ENCODE measurements at places on chromosomes 7 and 10.

- no peak for DNase-seq
These were observed 77.6 kb upstream of the SHH start for GRCh38 chr7:155889636-155890511.

- peak; percentile 4 for DNase-seq
These were observed 11.3 kb downstream of the CHCHD3 start for GRCh38 chr7:133070562-133070961.

DNA sequence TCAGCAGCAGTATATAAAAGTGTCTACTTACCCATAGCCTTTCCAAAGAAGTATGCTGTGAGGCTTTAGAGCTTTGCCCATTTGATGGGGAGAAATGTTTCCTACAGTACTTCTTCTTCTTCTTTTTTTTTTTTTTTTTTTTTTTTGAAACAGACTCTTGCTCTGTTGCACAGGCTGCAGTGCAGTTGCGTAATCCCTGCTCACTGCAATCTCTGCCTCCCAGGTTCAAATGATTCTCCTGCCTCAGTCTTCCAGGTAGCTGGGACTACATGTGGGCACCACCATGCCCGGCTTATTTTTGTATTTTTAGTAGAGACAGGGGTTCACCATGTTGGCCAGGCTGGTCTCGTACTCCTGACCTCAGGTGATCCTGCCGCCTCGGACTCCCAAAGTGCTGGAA is 101.7 kb upstream of the TMEM26 start:
- no peak for DNase-seq

DNA sequence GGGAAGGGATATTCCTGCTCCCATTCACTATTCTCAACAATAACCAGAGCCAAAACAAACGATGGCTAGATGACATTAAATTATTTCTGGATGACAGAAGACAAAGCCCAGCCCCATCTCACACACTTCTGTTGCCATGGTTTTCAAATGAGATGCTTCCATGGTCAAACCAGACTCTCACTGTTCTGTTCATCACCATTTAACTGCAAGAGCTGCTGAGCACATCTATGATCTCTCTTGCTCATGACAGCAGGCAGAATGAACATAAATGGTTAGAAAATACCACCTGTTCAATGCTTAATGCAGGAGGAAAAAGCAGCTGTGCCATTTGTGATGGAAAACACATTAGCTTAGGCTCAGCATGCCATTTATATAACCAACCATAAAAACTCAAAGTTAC is 758.6 kb upstream of the ZWINT start:
- no peak for DNase-seq

DNA sequence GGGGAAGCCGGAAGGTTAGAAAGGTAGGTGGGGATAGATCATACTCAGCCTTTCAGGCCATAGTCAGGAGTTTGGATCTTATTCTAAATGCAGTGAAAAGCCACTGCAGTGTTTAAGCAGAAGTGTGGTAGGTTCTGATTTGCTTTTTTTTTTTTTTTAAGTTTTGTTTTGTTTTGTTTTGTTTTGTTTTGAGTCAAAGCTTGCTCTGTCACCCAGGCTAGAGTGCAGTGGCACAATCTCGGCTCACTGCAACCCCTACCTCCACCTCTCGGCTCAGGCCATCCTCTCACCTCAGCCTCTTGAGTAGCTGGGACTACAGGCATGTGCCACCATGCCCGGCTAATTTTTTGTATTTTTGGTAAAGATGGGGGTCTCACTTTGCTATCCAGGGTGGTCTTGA is 23.5 kb downstream of the RHOBTB1 start:
- no peak for DNase-seq

DNA sequence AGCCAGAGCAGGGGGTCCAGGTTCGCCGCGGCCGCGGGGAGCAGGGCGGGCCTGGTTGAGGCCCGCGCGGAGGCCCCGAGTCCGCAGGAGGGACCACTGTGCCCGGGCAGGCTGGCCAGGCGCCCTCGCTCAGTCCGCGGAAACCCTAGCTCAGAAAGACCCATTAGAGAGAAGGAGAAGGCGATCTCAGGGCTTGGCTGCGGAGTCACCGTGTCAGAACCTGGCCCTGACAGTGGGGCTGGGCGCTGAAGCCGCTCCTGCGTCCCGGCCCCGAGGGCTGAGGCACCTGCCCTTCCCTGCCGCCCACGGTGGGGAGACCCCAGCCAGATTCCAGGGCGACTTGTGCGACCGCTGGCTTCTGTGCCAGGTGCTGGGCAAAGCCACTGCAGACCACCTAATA is 14.2 kb upstream of the EGFR start:
- DNase-seq = no peak

DNA sequence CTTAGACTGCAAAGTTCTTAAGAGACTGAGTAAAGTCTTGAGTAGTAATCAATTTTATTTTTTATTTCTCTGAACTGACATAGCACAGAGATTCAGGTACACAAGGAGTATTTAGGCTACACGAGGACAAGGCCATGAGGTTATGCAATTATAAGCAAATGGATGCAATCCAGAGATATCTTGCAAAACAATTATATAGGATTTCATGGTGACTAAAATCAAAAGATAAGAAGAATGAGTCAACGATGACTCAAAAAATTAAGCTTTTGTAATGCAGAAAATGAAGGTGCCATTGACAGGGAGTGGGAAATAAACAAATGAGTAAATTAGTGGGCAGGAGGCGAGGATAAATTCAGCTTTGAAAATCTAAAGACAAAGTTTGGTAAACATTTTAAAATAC is 66.7 kb upstream of the MYO3A start:
- no peak for DNase-seq

DNA sequence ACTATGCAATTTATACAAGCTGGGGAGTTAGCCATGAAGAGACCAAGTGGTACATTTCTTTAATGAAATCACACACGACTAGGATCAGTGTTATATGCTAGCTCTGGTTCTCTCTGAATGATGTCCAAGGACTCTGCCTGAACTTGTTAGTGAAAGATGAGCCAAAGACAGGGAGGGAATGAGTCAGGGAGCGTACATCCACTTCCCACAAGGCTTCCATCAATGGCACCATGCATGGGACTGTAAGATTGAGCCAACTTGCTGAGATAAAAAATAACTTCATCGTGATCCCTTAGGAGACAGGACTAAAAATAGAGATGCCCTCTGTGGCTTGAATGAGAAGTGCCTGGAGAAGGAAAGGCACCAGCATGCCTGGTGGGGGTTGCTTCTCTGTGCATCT is 629.7 kb downstream of the ACTR3B start:
- peak; percentile 6 for DNase-seq

DNA sequence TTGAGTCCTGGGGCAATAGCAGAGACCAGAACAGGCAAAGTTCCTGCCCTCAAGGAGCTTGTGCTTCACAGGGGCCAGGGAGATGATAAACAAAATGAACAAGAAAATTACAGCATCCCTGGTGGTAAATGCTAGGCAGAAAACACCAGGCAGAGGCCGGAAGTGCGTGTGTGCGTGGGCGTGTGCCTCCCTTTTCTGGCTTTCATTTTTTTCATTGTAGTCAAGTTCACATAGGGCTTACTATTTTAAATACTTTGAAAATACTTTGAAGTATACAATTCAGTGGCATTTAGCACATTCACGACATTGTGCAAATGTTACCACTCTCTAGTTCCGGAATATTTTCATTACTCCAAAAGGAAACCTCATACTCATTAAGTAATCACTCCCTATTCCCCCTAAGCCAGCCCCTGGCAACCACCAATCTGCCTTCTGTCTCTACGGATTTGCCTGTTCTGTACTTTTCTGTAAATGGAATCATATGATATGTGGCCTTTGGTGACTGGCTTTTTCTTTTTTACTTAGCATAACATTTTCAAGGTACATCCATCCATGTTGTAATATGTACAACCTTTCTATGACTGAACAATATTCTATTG is 88.1 kb upstream of the PDCD4 start:
- no peak for DNase-seq

DNA sequence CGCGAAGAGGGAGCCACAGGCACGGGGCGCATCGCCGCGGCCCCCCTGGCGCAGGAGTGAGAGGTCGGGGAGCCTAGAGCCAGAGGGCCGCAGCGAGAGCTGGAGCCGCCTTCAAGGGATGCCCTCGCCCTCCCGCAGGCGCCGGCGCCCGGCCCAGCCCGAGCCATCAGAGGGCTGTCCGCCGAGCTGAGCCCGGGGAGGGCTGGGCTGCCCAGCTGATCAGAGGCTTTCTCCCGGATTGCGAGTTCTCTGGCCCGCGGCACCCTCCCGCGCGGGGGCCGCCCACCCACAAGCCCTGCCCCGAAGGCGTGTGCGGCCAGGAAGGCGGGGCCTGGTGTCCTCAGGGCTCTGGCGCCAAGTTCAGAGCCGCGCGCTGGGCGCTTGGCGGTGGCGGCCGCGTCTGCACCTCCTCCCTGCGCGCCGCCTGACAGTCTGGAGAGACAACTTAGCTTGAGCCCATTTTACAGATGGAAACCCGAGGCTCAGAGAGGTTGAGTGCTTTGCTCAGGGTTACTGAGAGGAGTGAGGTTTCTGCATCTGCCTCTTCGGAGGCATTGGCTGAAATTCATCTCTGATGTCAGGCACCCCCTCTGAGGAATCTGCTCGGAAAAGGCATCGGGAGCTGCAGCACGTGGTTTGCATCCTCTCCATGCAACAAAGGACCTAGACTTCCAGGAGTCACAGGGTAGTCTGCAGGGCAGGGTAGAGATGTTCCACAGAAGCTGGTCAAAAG is 3.8 kb upstream of the ANTXRL start:
- peak; percentile 65 for DNase-seq

DNA sequence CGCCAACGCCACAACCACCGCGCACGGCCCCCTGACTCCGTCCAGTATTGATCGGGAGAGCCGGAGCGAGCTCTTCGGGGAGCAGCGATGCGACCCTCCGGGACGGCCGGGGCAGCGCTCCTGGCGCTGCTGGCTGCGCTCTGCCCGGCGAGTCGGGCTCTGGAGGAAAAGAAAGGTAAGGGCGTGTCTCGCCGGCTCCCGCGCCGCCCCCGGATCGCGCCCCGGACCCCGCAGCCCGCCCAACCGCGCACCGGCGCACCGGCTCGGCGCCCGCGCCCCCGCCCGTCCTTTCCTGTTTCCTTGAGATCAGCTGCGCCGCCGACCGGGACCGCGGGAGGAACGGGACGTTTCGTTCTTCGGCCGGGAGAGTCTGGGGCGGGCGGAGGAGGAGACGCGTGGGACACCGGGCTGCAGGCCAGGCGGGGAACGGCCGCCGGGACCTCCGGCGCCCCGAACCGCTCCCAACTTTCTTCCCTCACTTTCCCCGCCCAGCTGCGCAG is 424 bp downstream of the EGFR start:
- no peak for DNase-seq

DNA sequence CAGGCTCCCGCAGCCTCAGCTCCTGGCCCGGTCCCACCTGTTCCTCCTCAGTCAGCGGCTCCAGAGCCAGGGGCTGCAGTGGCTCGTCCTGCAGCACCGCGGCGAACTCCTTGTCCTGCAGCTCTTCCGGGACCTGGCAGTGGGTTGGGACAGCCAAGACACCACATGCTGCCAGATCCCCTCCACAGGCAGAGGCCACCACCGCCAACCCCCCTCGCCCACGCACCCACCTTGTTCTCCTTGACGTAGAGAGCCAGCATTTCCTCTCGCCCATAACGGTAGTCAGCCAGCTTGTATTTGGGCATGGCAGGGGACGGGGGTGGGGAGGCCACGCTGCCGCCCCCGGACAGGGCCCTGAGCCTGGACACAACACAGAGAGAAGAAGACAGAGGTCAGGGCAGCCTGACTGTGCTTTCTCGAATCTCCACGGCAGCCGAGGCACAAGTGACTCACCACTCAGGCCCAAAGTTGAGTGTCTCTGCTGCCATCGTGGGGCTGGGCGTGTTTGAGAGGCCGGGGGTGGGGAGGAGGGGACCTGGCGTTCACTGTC is 6.2 kb downstream of the GIGYF1 start:
- no peak for DNase-seq

DNA sequence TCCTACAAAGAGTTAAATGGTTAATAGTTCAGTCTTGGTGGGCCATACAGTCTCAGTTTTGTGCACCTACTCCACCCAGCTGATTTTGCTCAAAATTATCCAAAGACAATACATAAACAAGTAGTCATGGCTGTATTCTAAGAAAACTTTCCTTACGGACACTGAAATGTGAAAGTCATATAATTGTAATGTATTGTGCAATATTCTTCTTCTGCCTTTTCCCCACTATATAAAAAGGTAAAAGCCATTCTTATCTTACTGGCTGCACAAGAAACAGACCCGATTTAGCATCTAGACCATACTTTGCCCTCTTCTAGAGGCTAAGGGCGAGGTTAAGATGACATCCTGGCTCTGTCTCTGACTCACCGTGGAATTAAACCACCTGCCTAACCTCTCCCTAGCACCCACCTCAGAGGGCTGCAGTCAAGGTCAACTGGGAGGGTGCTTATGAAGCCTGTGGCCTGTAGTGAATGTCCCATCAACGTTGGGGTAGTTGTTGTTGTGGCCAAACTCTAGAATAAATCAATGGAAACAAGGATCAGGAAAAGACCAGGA is 63.8 kb upstream of the DOCK1 start:
- DNase-seq = no peak

GRCh38 chr7:35869810-35870209 is 69.0 kb downstream of the SEPTIN7 start:
- no peak for DNase-seq

DNA sequence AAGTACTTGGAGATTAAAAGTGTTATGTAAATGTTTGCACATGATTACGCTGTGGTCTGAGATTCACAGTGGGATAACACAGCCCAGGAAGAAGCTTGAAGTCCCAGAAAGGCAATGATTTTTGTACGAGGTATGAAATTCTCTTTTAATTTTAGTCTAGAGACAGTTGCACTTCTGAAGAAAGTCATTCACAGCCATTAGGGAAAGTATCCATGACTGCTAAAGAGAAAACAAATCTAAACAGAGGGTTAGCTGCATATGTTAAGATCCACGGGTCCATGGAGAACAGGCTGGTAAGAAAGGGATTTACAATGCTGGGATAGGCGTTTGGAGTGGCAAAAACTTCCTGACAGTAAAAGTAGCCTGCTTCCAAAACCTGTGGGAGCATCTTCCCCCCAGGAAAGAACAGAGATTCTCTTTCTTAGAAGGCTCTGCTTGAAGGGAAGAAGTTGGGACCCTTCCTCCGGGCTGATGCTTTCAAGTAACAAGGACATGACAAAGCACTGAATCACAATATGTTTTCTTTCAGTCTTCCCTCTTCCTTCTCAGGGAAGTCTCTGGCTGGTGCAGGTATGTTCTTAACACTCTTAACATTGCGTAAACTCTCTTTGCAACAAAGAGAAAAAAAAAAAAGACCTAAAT is 220.8 kb upstream of the CELF2 start:
- DNase-seq = peak; percentile 58

GRCh38 chr10:50396491-50397311 is 145.4 kb upstream of the ASAH2 start:
- no peak for DNase-seq

DNA sequence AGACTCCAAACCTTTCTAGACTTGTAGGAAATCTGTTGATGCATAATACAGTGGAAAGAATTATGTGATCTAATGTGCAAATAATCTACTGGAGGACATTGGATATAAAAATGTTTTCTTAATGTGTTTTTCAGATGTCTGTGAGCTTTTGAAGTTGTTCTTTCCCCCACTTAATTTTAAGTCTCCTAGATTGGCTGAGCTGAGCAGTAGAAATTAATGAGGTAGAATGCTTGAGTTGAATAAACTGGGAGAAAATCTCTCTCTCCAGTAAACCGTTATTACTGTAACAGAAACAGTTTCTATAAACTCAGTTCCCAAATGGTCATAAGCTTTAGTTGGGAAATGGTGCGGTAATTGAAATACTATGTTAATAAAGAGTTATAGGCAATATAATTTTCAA is 15.7 kb downstream of the CSGALNACT2 start:
- DNase-seq = no peak

GRCh38 chr10:44261296-44261695 is 123.6 kb downstream of the CXCL12 start:
- DNase-seq = no peak

- no peak for DNase-seq
These were observed 121.8 kb downstream of the CUX1 start for GRCh38 chr7:101939136-101939695.

- DNase-seq = no peak
These were observed 1397.6 kb downstream of the GATA3 start for GRCh38 chr10:9452056-9452455.

Data from mammary epithelial cell (primary cell).